Activated CD8-positive, alpha-beta memory T cell treated with anti-CD3 and anti-CD28 coated beads, Interleukin-2, amount 50 U/mL, for 48 hours (primary cell): ENCODE measurements at places on chromosomes 7 and 10.

DNA sequence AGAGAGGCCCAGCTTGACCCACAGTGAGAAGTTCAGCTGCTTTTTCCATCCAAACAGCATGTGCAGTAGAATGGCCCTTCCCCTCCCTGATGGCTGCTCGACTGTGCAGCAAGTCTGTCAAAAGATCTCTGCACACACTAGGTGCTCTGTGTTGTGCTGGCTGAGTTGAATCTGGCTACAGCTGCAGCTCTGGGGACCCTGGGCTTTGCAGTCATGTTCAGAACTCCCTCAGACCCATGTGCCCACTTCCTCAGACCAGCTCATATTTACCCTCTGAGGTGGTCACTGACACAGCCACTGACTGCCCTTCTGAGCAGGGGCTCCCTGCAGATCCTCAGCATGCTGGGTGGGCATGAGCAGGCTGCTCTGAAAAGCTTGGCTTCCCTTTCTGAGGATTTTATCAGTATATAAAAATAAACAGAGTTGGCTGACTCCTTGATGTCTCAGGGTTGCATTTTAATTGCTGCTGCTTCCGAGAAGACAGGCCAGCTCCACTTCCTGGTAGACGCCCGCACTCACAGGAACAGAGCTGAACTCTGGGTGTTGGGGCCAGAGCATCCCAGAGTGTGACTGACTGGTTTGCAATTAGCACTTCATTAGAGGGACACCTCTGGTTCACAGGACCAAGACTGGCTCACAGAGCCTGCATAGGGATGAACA lies 507.9 kb downstream of the RPS24 start:
- DNase-seq = no peak

- DNase-seq = no peak
These were observed 186.9 kb upstream of the ADO start for GRCh38 chr10:62617652-62618051.

- no peak for DNase-seq
These were observed 93.6 kb downstream of the PRLHR start for GRCh38 chr10:118501637-118502440.

DNA sequence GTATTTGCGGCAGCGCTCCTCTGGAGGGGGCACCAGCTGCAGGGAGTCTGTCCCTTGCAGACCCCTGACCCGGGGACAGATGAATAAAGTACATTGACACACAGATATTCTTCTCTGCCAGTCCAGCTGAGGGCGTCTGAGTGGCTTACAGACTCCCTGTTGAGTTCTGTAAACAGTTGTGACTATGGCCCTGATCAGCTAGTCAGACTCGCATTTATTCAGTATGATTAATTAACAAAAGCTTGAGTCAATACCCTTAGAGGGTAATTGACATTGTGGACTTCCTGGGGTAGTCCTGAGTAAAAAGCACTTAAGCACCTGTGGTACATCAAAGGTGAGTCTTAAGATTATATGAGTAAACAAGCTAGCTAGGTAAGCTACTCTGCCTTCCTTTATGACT lies 21.0 kb downstream of the ANKRD30A start:
- DNase-seq = no peak

DNA sequence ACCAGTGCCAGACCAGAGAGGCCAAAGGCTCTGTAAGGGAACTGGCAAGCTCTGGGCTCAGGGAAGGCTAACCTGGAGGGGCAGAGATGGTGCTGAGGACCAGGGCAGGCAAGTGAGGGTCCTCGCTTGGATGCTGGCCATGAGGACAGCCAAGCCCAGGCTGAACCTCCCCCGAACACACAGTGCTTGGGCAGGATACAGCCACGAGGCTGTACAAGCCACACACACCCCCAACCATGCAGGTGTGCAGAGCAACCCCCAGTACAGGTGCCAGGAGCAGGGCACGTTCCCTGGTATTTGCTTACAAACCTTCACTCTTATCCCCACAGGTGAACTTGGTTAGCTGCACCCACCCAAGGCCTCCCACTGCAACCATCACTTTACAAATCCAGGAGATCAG lies 185.7 kb downstream of the GRID1 start:
- no peak for DNase-seq

GRCh38 chr7:44824894-44825526 lies 22.9 kb downstream of the H2AZ2 start:
- DNase-seq = peak; percentile 46

- DNase-seq = no peak
These were observed 61.9 kb downstream of the TRIM24 start for GRCh38 chr7:138521837-138522461.
